ENCODE measurements at places on chromosomes 5 and 9. TPM values are rescaled to one million over a fixed set of nuclear protein-coding genes. Genes with fewer than 3 reads are reported as not detected.

MELK gene
- total RNA-seq = not detected

KIAA0825 gene
- 3.3 TPM for total RNA-seq

ZNF79 gene
- 12.8 TPM for total RNA-seq

DDX4 gene
- not detected for total RNA-seq

GARIN3 gene
- not detected for total RNA-seq

TAF11L12 gene
- not detected for total RNA-seq

OR13D1 gene
- not detected for total RNA-seq

HAVCR2 gene
- total RNA-seq = 12.8 TPM

TRIM32 gene
- 19.2 TPM for total RNA-seq

- DNase-seq = no peak
- H3K27me3 ChIP-seq = no peaks in the 10 kb centered on the region
- H3K36me3 ChIP-seq = no peaks in the 10 kb centered on the region
Measured at GRCh38 chr9:69019808-69020207, 5.9 kb upstream of the PRKACG start.

DNA sequence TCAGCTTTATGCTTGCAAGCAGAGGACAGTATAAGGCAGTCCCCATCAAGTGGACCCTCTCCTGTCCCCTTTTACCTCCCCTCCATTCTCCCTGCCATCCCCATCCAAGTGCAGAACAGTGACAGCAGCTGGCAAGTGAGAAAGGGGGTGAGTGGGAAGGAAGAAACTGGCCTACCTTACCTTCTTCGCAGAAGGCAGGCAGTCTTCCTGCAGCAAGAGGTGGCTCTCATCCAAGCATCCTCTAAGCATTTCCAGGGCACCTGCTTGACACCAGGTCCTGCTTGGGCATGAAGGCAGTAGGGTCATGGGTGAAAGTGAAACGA, 77.3 kb upstream of the SH3PXD2B start:
- H3K36me3 ChIP-seq = no peaks in the 10 kb centered on the region
- H3K27me3 ChIP-seq = no peaks in the 10 kb centered on the region
- H3K4me3 ChIP-seq = no peak overlapping the region

- H3K4me3 ChIP-seq = no peak overlapping the region
- no peak for DNase-seq
Measured at GRCh38 chr5:39337252-39337915, 26.9 kb downstream of the C9 start.

- no peaks in the 10 kb centered on the region for H3K27me3 ChIP-seq
- no peaks in the 10 kb centered on the region for H3K36me3 ChIP-seq
- DNase-seq = no peak
Measured at GRCh38 chr5:142095035-142095434, 13.5 kb upstream of the NDFIP1 start.

- no peak overlapping the region for H3K4me3 ChIP-seq
- H3K36me3 ChIP-seq = peaks cover 53% of the 10 kb centered on the region
- no peak overlapping the region for H3K27ac ChIP-seq
- H3K4me1 ChIP-seq = peaks cover 7% of the 10 kb centered on the region
Measured at GRCh38 chr5:132877466-132877865, 4.0 kb downstream of the LEAP2 start.

DNA sequence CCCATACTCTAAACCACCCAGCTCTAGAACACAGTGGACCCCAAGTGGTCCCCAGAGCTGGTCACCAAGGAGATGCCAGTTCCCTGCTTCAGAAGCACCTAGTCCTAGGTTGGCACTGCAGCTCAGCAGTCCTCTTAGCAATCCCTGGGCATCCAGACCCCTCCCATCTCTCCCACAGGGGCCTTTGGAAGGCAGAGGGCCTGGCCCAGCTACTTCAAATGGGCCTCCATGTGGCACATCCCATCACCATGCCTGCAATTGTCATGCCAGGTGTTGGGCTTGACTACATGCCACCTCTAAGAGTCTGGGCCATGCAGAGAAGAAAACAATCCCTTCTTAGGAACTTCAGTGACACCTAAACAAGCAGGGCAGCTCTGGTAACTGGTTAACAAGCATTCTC, 14.1 kb downstream of the MACROH2A1 start:
- H3K4me3 ChIP-seq = no peak overlapping the region
- H3K27me3 ChIP-seq = no peaks in the 10 kb centered on the region
- DNase-seq = no peak
- no peak overlapping the region for H3K27ac ChIP-seq

DNA sequence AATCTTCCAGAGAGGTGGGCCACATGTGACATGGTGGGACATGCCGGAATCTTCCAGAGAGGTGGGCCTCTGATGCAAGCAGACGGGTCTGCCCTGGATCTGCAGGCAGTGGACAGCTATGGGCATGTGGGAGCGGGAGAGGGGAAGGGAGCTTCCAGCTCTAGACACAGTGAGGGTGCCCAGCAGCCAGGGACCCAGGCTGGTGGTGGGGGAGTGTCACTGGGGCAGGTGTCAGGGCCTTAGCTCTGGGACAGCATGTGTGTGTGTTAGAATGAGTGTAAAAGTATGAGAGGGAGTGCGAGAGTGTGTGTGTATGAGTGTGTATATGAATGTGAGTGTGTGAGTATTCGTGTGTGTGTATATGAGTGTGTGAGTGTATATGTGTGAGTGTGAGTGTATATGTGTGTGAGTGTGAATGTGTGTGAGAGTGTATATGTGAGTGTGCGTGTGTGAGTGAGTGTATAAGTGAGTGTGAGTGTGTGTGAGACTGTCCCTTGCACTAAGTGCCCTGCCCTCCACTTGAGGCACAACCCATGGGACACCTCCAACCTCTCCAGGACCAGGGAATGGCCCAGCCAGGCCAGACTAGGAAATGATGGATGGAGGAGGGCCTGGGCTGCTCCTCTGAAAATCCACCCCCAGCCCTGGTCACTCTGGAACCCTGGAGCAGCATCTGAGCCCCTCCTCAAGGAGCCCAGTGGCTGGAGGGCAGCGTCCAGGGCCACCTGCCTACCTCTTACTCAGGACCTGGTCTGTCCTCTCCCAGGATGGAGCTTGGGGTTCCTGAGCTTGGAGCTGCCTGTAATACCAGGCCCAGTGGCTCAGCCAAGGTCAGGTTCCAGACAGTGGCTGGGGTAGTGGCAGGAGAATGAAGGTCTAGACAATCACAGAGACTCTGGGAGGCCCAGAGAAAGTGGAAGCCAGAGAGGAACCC, 122.2 kb downstream of the C9orf50 start:
- peak overlapping the region; percentile 71 for H3K4me3 ChIP-seq
- H3K27ac ChIP-seq = peak overlapping the region; percentile 100
- H3K36me3 ChIP-seq = peaks cover 18% of the 10 kb centered on the region

- no peak for DNase-seq
- H3K27ac ChIP-seq = no peak overlapping the region
- H3K36me3 ChIP-seq = no peaks in the 10 kb centered on the region
- no peaks in the 10 kb centered on the region for H3K27me3 ChIP-seq
- peaks cover 3% of the 10 kb centered on the region for H3K4me1 ChIP-seq
Measured at GRCh38 chr5:59152701-59153245, 569.9 kb downstream of the RAB3C start.

- H3K36me3 ChIP-seq = no peaks in the 10 kb centered on the region
- peaks cover 22% of the 10 kb centered on the region for H3K4me1 ChIP-seq
- H3K27ac ChIP-seq = no peak overlapping the region
- no peaks in the 10 kb centered on the region for H3K27me3 ChIP-seq
Measured at GRCh38 chr9:20032413-20033006, 243.7 kb upstream of the SLC24A2 start.

DNA sequence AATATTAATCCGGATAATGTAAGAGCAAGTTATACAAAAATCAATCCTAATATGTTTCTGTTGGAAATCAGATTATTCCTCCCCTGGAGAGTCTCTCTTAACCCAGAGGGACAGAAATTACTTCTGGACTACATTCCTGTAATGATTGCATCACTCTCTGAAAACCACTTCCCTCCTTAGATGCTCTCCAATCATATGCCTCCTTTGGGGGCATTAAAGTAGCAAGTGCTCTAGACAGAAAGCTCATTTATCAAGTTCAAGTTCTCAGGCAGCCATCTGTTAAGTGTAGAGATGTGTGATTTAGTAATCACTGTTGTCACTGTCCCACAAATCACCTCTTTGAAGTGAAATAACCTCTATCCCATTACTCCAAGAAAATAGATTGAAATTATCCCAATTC, 247.1 kb downstream of the SLCO4C1 start:
- H3K4me3 ChIP-seq = no peak overlapping the region
- no peaks in the 10 kb centered on the region for H3K36me3 ChIP-seq
- no peak for DNase-seq
- H3K4me1 ChIP-seq = no peaks in the 10 kb centered on the region
- no peak overlapping the region for H3K27ac ChIP-seq
- no peaks in the 10 kb centered on the region for H3K27me3 ChIP-seq

- H3K4me1 ChIP-seq = no peaks in the 10 kb centered on the region
- no peaks in the 10 kb centered on the region for H3K27me3 ChIP-seq
- no peak overlapping the region for H3K4me3 ChIP-seq
- no peak for DNase-seq
- no peaks in the 10 kb centered on the region for H3K36me3 ChIP-seq
- H3K27ac ChIP-seq = no peak overlapping the region
Measured at GRCh38 chr9:84493284-84493947, 152.9 kb upstream of the SLC28A3 start.

DNA sequence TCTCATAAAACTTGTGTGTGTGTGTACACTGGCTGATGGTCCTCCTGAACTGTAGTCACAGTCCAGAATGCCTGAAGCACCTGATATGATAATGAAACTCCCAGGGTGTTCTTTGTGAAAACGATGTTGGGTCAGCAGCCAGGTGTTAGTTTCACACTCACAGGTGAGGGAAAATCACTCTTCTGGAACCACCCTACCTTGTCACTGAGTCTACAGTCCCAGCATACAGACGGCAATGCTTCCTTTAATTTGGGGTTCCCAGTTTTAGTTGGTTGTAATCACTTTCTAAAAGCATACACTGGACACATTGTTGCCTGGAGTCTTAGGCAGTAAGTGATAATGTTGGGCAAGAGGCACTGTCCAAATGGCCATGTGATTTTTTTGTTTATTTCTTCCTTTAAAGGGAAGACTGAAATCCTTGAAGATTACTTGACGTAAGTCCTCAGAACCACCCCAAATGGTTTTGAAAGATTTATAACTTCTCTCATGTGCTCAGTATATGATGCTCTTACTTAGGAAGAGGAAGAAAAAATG, 18.2 kb upstream of the MGAT1 start:
- no peak for DNase-seq
- no peaks in the 10 kb centered on the region for H3K27me3 ChIP-seq
- H3K36me3 ChIP-seq = no peaks in the 10 kb centered on the region
- H3K27ac ChIP-seq = peak overlapping the region; percentile 80

- H3K27me3 ChIP-seq = no peaks in the 10 kb centered on the region
- no peak overlapping the region for H3K4me3 ChIP-seq
- no peak for DNase-seq
- H3K4me1 ChIP-seq = peaks cover 8% of the 10 kb centered on the region
- no peak overlapping the region for H3K27ac ChIP-seq
Measured at GRCh38 chr5:53333160-53333559, 147.3 kb upstream of the FST start.

GRCh38 chr9:109441296-109441695, 56.8 kb downstream of the PTPN3 start:
- no peaks in the 10 kb centered on the region for H3K36me3 ChIP-seq
- H3K27me3 ChIP-seq = no peaks in the 10 kb centered on the region
- H3K27ac ChIP-seq = no peak overlapping the region
- no peak overlapping the region for H3K4me3 ChIP-seq

DNA sequence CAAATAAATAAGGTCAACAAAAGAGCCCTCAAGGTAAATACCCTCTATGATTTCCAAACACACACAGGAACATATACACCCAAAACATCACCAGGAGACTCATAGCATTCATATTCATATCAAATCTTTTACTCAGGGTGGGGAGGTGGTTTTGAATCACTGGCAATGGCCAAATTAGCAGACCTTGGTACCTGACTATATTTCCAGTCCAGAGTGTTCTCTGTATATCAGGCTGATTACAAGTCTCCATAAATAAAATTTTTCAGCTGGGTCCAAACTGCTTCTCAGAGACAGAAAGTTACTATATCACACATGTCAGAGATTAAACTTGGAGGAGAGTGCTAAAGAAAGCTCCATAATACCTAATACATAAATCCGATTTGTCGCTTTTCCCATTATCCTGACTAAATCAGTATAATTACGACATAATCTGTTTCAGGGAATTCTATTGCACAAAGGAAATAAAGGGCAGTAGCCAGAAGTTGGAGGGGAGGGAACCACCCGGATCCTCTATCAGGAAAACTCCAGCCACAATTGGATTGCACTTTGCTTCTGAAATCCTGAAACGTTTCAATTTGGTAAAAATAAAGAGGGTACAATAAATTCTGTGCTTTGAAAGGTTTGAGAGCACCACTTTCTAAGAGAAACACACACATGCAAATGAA, 7.0 kb upstream of the GOLGA1 start:
- H3K36me3 ChIP-seq = peaks cover 3% of the 10 kb centered on the region
- H3K4me1 ChIP-seq = no peaks in the 10 kb centered on the region
- no peak overlapping the region for H3K4me3 ChIP-seq
- DNase-seq = no peak
- no peaks in the 10 kb centered on the region for H3K27me3 ChIP-seq

DNA sequence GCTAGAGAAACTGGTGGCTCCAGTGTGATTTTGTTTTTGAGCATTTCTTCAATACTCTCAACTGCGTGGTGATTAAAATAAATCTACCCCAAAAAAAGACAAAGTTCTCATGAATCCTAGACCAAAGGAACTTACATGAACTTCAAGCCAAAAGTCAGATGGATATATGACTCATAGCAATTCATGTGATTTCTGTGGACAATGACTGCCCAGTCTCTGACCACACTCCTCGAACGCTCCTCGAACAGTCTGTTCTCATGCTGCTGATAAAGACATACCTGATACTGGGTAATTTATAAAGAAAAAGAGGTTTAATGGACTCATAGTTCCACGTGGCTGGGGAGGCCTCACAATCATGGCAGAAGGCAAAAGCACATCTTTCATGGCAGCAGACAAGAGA, 46.4 kb upstream of the CEP78 start:
- H3K27me3 ChIP-seq = no peaks in the 10 kb centered on the region
- H3K27ac ChIP-seq = no peak overlapping the region
- H3K36me3 ChIP-seq = no peaks in the 10 kb centered on the region
- no peak overlapping the region for H3K4me3 ChIP-seq

GRCh38 chr9:26758655-26759054, 133.9 kb downstream of the CAAP1 start:
- no peaks in the 10 kb centered on the region for H3K36me3 ChIP-seq
- H3K27ac ChIP-seq = no peak overlapping the region
- H3K4me3 ChIP-seq = no peak overlapping the region
- no peaks in the 10 kb centered on the region for H3K4me1 ChIP-seq
- H3K27me3 ChIP-seq = no peaks in the 10 kb centered on the region

- DNase-seq = no peak
- H3K27me3 ChIP-seq = no peaks in the 10 kb centered on the region
- no peak overlapping the region for H3K4me3 ChIP-seq
Measured at GRCh38 chr5:60677850-60678664, 21.9 kb downstream of the DEPDC1B start.

GRCh38 chr5:65261499-65261898, 220.2 kb downstream of the ADAMTS6 start:
- H3K4me1 ChIP-seq = no peaks in the 10 kb centered on the region
- no peak overlapping the region for H3K4me3 ChIP-seq
- H3K27ac ChIP-seq = no peak overlapping the region

DNA sequence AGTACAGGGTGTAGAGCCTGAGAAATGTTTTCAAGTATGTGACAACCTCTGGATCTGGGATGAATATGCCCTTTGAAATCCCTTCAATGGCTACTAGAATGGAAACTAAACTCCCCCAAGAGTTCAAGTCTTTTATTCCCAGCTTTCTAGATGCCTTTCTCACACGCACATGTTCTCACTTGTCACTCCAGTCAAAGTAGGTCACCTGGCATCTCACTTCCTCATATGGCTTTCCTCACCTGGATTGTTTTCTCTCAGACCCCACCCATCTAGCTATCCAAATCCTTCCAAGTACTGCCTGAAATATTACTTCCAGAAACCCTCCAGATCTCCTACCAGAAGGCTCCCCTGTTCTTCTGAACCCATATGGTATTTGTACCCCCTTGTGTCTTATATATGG, 615.4 kb upstream of the KLF4 start:
- H3K4me3 ChIP-seq = no peak overlapping the region
- H3K36me3 ChIP-seq = no peaks in the 10 kb centered on the region
- DNase-seq = no peak
- no peak overlapping the region for H3K27ac ChIP-seq
- no peaks in the 10 kb centered on the region for H3K4me1 ChIP-seq

Data from esophagus muscularis mucosa (tissue), 4 donors.